ENCODE measurements at places on chromosomes 7 and 10.

DNA sequence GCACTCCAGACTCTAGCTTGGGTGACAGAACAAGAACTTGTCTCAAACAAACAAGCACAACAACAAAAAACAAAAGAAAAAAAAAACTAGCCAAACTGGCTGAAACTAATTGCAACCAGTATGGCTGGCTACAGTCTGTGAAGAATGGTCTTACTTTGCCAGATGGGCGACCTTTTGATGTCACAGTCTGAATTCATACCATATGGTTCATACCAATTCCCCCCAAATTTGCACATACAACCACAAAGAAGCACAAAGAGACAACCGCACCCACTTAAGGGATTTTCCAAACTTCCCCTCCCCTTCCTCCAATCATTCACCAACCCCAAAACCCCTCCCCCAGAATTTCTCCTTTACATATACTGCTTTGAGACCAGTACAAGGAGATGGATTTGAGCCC, 114.2 kb downstream of the SPAG6 start:
- DNase-seq = no peak

DNA sequence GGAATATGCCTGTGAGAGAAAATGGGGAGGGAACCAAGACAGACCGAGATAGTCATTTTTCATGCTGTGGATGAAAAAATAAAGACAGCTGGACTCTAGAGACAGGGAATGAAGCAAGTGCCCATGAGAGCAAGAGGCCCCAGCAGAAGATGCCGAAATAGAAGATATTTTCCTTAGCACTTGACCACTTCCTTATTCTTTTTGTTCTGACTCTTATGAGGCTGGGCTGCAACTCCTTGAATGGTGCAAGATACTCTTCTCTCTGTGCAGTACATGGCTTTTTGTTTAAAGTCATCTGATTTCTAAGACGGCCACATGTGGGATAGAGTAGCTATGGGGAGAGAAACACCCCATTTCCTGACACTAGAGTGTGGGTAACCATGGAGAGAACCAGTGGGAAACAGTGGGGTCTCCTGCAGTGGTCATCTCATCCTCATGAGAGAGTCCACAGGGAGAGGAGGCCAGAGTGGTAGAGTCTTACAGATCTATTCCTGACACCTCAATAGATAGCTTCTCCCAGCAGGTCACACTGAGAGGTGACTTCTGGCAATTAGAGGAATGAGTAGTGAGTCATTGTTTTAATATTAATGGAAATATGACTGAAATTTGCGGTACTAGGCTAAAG, 18.0 kb upstream of the VCL start:
- DNase-seq = no peak

- no peak for DNase-seq
Observed at GRCh38 chr10:113127261-113127900, 177.3 kb downstream of the TCF7L2 start.

GRCh38 chr7:87528730-87529129, 53.2 kb upstream of the ABCB4 start:
- no peak for DNase-seq

DNA sequence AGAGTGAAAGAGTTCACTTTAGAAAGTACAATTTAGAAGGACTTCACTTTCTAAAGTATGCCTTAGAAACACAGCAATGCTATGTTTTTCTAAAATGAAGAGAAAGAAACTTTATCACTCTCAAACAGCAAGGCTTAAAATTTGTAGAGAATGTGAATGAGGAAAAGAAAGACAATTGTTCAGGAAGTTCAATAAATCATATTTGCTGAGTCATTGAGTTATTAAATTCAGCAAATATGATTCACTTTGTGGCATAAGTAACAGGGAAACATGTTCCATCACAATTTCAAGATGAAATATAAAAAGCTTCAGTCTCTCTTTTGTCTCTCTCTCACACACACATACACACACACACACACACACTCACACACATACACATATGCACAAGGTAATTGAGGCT, 187.9 kb downstream of the PCDH15 start:
- DNase-seq = no peak

DNA sequence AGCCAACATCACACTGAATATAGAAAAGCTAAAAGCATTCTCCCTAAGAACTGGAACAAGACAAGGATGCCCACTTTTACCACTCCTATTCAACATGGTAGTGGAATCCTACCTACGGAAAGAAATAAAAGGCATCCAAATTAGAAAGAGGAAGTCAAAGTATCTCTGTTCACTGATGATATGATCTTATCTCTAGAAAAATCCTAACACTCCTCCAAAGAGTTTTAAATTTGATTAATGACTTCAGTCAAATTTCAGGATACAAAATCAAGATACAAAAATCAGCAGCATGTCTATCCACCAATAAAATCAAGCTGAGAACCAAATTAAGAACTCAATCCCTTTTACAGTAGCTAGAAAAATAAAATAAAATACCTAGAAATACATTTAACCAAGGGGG, 35.3 kb upstream of the TNKS2 start:
- DNase-seq = peak; percentile 37

GRCh38 chr7:35450456-35451214, 196.7 kb upstream of the TBX20 start:
- no peak for DNase-seq

GRCh38 chr10:84511709-84512285, 183.4 kb downstream of the CCSER2 start:
- no peak for DNase-seq

- no peak for DNase-seq
Observed at GRCh38 chr7:111743244-111743847, 181.1 kb upstream of the IMMP2L start.

Measured in bone marrow (tissue), 2 donors.